ENCODE measurements at places on chromosomes 7 and 10.

- DNase-seq = no peak
Observed at GRCh38 chr10:123911866-123912265, 20.3 kb upstream of the CPXM2 start.

- DNase-seq = no peak
Observed at GRCh38 chr10:87694011-87694794, 34.5 kb downstream of the PAPSS2 start.

- no peak for DNase-seq
Observed at GRCh38 chr7:101624246-101625001, 4.7 kb downstream of the MYL10 start.

DNA sequence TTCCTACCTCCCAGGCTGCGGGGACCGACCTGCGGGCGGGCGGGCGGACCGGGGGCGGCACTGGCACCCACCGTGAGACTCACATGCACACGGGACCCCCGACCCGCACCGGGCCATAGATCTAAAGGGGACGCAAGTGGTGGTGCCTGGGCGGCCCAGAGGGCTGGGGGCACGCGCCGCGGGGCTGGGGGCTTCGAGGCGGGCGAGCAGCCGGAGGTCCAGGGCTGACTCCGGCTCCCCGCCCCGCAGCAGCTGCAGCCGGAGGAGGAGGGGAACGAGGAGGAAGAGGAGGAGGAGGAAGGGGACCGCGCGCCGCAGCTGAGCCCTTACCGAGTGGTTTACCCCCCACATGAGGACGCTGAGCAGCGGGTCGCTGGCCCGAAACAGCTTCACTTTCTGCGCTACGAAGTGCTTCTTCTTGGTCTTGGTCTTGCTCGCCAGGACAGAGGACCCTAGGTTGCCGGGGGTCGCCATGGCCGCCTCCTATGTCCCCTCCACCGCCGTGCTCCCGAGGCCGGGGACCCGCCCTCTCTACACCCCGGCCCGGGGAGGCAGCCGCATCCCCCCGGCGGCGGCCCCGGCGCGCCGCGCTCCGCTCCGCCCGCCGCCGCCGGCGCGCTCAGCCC lies 412 bp downstream of the PIP4K2A start:
- peak; percentile 19 for DNase-seq

All from stimulated activated CD8-positive, alpha-beta memory T cell treated with anti-CD3 and anti-CD28 coated beads, Interleukin-7, amount 100 ng/mL, for 1 hour (primary cell).